NCI-H510A treated with DMSO at 0.1 percent for 48 hours (cell line): ENCODE measurements at places on chromosomes 2 and 18.

DNA sequence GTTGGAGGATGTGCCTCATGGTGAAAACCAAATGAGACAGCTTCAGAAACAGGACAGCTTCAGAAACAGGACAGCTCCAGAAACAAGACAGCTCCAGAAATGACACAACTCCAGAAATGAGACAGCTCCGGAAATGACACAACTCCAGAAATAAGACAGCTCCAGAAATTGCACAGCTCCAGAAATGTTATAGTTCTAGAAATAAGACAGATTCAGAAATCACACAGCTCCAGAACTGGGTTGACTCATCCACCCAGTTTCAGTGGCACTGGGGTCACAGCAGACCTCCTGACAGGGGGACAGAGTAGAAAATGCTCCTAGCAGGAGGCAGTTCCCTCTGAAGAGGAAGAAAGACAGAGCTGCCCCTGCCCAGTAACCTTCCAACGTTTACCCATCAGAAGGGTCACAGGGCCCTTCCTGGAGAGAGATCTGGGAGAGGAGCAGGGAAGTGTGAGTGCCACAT lies 26.9 kb upstream of the COL6A3 start:
- no peak for DNase-seq

DNA sequence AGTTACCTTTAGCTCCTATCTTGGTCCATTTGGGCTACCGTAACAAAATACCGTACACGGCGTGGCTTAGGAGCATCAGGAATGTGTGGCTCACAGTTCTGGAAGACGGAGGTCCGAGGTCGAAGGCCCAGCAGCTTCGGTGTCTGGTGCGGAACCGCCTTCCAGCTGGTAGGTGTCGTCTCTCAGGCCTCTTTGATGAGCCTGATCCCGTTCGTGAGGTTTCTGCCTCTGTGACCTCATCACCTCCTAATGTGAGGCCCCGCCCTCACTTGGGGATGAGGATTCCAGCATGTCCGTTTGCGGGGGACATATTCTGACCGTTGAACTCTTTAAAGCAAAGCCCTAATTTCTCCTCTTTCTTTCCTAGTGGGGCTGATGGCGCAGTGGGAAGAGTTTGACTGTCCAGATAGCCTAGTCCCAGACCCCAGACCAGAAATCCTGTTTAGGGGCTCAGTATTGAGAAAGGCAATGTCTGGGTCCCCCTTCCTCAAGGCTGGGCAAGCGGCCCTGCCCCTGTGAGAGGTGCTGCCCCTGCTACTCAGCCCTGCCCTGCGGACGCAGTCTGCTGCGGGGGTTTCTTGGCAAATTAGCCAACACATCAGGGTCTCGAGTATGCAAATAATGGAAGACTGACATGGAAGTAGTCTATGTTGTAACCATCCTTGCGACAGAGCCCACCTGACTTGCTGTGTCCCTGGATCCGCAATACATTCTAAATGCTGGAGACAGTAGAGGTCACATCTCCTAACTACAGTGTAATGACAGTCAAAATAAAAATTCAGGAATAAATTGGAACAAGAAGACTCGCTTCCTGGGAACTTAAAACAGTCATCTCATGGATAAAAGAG lies 128.0 kb downstream of the ASB1 start:
- no peak for DNase-seq

GRCh38 chr2:225637259-225637658 lies 237.7 kb downstream of the NYAP2 start:
- no peak for DNase-seq

DNA sequence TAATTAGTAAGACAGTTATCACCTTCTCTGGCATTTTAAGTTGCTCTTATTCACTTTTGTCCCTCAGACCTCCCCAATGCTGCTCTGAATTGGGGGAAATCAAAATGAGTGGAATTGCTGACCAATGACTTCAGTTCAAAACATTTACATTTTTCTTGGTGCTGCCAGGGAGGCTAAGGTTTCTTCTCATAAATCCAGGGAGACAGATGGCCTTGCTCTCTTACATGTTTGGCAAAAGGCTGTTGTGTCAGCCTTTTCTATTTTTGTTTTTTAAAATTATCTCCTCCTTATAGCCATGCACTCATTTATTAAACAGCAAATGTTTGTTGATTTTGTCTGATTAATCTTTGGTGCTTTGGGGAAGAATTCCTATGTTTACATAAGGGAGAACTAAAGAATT lies 82.0 kb downstream of the GALNT13 start:
- DNase-seq: no peak

DNA sequence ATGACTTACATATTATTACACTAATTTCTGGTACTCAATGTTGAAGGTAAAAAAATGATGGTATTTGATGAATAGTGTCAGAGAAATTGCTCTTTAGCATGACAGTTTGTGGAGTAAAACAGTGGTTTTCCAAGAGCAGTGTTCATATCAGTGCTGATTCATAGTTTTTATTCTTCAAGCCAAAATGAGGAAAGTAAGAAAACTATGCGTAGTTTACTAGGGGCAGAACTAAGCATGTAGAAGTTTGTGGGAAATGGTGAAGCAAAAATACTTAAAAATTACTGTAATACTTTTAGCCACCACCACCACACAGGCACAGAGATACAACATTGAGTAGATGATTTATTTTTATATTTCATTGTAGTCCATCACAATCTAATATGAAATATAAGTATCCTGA lies 137.3 kb downstream of the ZNF804A start:
- DNase-seq: no peak

- no peak for DNase-seq
Measured at GRCh38 chr2:101734505-101735165, 37.1 kb downstream of the MAP4K4 start.

DNA sequence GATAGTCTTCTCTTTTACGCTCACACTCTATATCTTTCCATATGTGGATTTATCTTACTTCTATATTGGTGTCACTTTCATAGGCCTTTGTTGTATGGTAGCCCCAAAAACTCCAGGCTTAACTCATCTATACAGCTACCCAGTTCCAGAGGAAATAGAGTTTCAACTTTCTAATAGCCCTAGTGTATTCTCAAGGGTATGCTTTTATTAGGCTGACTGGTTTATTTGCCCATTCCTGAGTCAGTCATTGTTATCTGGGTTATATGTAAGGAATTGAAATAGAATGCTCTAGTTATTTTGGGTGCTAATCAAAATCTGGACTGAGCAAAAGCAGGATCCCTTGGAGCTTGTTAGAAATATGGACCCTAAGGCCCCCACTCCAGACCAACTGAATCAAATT lies 307.4 kb upstream of the KCNJ3 start:
- no peak for DNase-seq

- DNase-seq: no peak
Measured at GRCh38 chr2:207632575-207633493, 7.6 kb upstream of the METTL21A start.
